Activated CD4-positive, alpha-beta T cell treated with anti-CD3 and anti-CD28 coated beads, Interleukin-2, amount 50 U/mL, for 16 hours (primary cell): ENCODE measurements at places on chromosomes 3 and 15.

- no peak for DNase-seq
Measured at GRCh38 chr3:14701676-14702075, 26.7 kb downstream of the C3orf20 start.

DNA sequence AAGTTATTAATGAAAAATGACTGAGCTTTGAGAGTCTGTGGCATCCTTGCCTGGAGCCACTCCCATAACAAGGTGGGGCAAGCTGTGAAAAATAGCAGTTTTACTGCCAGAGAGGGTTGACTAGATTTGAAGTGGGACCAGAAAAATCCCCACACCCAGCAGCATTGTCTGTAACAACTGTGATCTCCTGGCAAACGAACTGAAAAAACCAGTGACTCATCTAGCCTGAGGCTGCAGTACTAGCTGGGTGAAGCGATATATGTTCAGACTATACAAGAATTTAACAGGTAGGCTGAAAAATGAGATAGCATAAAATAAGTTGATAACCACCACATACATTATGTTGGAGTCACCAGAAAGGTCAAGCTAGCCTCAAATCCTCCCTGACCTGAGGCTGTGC lies 64.0 kb downstream of the DPH6 start:
- DNase-seq = peak; percentile 1

- no peak for DNase-seq
Measured at GRCh38 chr3:42786631-42787030, 13.6 kb upstream of the CCDC13 start.

- DNase-seq = no peak
Measured at GRCh38 chr3:31054032-31054431, 159.6 kb upstream of the GADL1 start.
